ENCODE measurements at places on chromosomes 2 and 18.

DNA sequence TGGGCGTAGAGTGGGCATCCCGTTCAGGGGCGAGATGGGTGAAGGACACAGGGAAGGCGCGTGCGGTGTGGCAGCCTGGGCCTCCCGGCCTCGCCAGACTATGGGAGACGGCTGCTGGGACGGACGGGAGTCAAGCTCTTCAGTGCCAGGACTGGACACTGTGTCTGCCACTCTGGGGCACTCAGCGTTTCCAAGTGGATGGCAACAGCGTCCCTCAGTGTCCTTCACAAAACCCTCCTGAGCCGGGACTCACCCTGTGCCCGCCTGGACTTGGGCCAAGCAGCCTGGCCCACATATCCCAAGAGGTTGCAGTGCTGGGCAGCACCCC lies 16.3 kb upstream of the BOK start:
- DNase-seq = no peak

DNA sequence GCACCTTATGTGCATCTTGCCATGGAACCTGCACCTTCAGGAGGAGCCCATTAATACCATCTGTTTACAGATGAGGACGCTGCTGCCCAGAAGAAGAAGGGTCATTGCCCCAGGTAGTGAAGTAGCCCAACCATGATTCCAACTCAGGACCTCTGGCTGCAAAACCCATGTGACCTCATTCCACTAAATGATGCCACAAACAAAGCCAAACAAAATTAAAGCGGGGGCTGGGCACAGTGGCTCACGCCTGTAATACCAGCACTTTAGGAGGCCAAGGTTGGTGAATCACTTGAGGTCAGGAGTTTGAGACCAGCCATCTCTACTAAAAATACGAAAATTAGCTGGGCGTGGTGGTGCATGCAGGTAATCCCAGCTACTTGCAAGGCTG lies 202.1 kb downstream of the EIPR1 start:
- DNase-seq = no peak

GRCh38 chr2:187554011-187554703 lies at the start of gene TFPI:
Gene TFPI (minus strand): TSS chr2:187554435. CDS start chr2:187503768, 50,667 bp downstream.
- no peak for DNase-seq

DNA sequence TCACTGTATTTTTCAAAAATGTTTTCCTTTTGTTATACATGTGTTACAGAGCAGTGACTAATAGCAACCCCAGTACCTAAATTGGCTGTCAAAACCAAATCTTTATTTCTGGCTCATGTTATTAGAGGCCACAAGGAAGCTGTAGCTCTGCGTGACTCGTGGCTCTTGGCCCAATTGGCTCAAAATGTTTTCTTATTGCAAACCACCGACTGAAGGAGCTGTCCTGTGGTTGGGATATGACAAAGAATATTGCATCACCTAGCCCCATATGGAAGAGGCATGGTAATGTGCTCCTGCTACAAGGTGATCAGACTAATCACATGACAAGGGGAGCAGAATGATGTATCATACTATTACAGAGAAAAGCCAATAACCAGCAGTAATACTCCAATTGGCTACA lies 1058.5 kb downstream of the CBLN2 start:
- no peak for DNase-seq
